Stimulated activated CD4-positive, alpha-beta T cell treated with anti-CD3 and anti-CD28 coated beads, Interleukin-12 subunit alpha, Interleukin-12 subunit beta, amount 100 ng/mL, for 4 hours (primary cell): ENCODE measurements at places on chromosomes 7 and 10.

GRCh38 chr7:17130281-17131059 lies 168.0 kb upstream of the AHR start:
- no peak for DNase-seq

- no peak for DNase-seq
Observed at GRCh38 chr7:56046721-56047445, 4.4 kb downstream of the PSPH start.

DNA sequence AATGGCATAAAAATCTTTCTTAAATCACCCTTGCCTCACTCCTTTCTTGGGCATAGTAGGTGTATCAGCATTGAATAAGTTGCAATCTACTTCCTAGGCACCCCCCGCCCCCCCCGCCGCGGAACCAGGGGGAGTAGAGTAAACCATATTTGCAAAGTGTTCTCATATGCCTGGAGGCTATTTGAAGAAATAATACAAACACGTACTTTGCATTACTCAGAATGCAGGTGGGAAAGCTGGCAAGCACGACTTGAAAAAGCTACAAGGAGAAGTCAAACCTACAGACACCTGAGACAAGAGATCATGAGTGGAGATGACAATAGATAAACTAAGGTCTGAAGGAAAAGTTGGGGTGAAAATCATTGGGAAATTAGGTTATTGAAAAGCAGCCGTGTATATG lies 65.6 kb downstream of the POM121L12 start:
- no peak for DNase-seq

- DNase-seq, result no peak
Observed at GRCh38 chr7:44333911-44334733, 8.7 kb upstream of the CAMK2B start.

- no peak for DNase-seq
Observed at GRCh38 chr10:1117651-1118050, 61.5 kb downstream of the WDR37 start.

DNA sequence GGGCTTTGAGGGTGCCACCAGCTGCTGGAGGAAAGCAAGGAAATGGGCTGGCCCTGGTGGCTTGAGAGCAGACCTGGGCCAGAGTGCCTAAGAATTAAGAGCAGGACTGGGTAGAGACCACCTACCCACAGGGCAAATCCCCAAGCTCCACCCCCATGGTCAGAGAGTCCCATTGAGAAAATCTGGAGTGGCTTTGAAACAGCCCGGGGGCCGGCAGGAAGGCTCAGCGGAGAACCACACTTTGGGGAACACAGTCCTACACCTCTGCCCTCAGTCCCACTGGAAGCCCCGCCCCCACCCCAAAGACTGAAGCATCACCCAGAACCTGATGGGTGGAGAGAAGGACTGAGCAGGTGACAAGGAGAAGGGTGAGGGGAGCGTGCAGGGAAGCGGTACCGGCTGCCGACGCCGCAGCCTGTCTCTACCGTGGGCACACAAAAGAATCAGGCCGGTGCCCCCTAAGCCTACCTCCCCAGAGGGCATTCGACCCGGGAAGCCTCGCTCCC lies 3.6 kb downstream of the SMARCD3 start:
- no peak for DNase-seq

DNA sequence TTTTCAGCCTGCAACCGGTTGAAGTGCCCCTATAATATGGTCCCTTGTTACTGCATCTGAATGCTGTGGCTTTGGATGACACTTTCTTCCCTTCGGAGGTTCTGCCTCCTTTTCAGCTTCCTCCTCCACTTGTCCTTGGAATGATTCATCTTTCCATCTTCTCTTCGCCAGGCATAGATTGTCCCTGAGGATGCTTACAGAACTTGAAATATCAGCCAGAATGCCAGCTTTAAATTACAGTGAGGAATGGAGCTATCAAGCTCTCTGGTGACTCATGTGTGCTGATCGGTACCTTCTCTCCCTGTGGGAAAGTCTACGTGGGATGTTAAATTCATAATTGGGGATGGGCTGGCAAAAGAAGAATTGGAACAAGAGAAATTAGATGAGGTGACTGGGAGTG lies 45.9 kb upstream of the PDK4 start:
- no peak for DNase-seq

GRCh38 chr7:8625612-8626011 lies 192.2 kb downstream of the NXPH1 start:
- no peak for DNase-seq

- no peak for DNase-seq
Observed at GRCh38 chr7:133688483-133689239, 435.8 kb downstream of the EXOC4 start.
